Cortex of kidney (tissue), 1 donor: ENCODE measurements at places on chromosomes 3 and 15.

GRCh38 chr3:13346481-13347389, 73.4 kb downstream of the NUP210 start:
- DNase-seq: no peak

DNA sequence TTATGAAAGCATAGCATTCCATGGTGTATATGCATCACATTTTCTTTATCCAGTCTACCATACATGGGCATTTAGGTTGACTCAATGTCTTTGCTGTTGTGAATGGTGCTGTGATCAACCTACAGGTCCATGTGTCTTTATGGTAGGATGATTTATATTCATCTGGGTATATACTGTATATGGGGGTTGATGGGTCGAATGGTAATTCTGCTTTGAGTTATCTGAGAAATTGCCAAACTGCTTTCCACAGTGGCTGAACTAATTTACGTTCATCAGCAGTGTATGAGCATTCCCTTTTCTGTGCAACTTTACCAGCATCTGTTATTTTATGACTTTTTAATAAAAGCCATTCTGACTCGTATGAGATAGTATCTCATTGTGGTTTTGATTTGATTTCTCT, 662.4 kb upstream of the BCHE start:
- DNase-seq: no peak

DNA sequence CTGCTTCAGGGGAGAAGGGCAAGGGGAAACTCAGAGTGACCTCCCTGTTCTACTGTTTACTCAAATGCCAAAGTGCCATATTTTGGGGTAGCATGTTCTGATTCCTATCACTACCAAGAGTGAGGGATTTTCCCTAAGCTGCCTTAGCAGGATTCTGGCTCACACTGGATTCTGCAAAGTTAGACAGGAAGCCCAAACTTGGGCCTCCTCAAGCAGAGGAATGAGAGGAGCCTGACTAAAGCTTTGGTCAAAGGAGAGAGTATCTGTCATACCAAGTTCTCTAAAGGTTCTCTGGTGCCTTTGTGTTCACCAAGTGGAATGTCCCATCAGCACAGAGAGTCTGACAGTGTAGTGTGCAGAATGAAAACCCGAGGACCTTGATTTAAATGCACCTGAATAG, 8.8 kb upstream of the RARB start:
- DNase-seq: no peak

- DNase-seq: no peak
These were observed 164.8 kb downstream of the SYNPR start for GRCh38 chr3:63442918-63443317.

DNA sequence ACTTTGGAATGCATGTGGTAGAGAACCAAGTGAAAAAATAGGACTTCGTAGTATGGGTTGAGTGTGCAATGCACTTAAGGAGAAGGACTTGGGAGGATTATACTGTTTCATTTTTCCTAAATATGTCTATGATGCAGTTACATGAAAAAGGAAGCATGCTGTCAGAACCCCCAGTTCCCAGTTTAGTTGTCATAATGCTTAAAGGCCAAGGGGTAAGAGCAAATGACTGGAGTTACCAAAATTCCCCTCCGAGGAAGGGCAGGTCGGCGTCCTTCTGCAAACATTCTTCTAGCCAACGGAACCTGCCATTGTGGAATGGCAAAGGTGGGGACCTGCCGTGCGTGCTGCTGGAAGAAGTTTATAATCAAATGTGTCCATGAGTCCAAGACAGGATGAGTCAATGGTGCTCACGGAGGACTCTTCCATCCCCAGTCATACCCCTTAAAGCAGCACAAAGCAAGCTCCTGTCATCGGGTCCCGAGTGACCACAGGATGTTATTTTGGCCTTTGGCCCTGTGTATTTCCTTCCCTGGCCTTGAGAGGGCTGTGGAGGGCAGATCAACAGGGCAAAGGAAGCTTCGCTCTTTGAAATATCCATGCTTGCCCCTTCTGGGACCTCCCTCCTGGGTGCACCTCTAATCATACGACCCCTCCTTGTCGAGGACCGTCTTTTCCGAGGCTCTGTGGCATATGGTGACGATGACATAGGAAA, 93.2 kb downstream of the SLCO3A1 start:
- no peak for DNase-seq

DNA sequence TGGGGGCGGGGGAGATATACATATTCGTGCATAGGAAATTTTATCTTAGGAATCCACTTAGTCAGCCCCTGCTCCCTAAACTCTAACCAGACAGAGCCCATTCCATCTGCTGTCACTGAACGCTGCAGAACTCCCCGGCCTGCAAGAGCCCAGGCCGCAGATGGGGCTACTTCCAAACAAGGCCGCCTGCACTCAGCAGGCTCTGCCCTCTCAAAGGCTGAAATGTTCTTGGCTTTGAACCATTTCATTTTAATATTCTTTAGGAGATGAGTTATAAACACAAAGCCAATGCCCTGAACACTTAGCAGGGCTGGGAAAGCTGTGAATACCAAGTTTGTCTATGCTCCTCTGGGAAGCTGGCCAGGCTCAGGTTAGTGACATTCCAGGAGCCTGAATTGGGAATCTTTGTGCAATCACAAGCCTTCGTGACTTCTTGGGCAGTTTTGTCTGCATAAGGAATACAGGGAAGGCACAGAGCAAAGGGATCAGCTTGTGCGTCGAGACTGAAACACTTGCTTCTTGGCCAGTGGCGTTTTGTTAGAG, 65.0 kb downstream of the SYNM start:
- DNase-seq: no peak

- DNase-seq: no peak
These were observed 23.0 kb downstream of the LIMD1 start for GRCh38 chr3:45617430-45618080.

DNA sequence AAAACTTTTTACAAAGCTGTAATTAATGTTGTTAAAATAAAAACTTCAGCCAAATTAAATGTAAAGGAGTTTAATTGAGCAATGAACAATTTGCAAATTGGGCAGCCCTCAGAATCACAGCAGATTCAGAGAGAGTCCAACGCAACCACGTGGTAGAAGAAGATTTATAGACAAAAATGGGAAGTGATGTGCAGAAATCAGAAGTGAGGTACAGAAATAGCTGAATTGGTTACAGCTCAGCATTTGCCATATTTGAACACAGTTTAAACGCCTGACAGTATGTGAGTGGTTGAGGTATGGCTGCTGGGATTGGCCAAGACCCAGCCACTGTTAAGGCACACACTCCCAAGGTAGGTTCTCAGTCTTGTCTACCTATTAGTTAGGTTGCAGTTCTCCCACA, 14.4 kb upstream of the PLA2G4D start:
- no peak for DNase-seq

DNA sequence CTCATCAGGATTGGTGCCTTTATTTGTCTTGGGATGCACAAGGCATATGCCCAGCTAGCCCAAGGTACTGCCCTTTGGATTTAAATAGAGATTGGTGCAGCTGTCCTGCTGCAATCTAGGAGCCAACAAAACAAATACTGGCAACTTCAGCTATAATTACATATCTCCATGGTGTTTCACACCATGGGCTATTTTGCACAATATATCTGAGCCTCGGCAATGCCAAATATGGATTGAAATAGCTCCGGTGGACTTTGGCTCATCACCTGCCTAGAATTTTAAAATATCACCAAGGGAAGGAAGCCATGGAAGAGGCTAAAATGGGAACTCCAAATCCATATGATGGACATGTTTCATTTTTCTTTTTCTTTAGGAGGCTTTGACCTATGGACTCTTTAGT, 367.8 kb upstream of the UMPS start:
- DNase-seq: no peak

GRCh38 chr15:39287322-39288195, 293.3 kb upstream of the THBS1 start:
- no peak for DNase-seq

- no peak for DNase-seq
These were observed 72.1 kb upstream of the OXTR start for GRCh38 chr3:8841472-8841871.

GRCh38 chr3:48985831-48986376, 4.1 kb upstream of the P4HTM start:
- DNase-seq: no peak

- DNase-seq: no peak
These were observed 8.8 kb upstream of the GRAMD1C start for GRCh38 chr3:113829576-113830354.

DNA sequence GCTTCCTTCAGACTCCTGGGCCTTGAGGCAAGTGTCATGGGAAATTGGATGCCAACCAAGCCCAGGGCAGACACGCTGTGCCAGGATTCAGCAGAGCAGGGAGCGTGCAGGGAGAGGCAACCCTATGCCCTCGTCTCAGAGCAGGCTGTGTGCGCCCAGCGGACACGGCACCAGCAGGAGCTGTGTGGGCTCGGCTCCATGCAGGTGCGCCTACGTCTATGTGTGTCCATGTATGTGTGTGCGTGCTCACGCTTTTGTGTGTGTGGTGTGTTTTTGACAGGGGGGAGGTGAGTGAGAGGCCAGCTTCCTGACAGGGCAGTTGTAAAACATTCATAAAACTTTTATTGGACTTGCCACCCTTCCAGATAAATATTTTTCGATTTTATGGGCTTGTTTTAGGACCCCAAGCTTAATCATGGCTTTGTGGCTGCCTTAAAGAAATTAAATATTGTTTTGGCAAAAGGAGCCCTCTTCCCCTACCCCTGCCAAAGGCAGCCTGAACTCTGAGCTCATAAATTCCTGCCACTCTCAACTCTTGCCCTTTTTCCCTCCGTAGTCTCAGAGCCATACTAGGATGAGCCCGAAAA, 84.4 kb downstream of the DNAJB8 start:
- peak; percentile 12 for DNase-seq

DNA sequence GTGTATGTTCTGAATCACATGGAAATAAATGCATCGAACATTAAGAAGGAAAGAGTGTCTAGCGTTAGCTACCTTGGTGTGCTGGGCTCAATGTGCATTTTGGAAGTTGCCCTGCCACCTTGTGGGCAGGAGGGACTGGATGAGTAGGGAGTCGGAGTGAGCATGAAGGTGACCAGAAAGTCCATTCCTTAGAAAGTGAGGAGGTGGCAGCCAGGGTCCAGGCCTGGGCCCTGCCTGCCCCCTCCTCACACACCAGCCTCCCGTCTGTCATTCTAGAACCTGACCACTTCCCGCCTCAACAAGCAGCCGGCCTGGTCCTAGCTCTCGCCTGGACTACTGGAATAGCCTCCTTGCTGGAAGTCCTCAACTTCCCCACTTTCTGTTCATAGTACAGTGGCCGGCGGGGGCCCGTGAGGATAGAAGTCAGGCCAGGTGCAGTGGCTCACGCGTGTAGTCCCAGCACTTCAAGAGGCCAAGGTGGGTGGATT, 10.2 kb upstream of the GATA2 start:
- no peak for DNase-seq

DNA sequence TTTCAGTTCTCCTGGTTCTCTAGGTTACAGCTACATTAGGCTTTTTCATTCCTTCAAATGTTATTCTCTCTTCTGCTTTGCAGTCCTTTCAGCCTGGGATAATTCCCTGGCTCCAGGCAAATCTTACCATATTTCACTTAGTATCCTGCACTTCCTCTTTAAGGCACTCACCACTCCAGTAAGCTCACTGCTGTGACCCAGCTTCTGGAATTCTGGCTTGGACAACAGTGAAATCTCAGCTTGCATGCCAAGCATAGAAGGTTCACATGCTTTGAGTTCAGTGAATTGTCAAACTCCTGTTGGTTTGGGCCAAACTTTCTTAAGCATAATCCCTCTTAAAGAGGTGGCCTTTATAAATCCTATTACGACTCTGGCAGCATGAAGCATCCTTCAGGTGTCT, 69.4 kb downstream of the SCN10A start:
- no peak for DNase-seq

DNA sequence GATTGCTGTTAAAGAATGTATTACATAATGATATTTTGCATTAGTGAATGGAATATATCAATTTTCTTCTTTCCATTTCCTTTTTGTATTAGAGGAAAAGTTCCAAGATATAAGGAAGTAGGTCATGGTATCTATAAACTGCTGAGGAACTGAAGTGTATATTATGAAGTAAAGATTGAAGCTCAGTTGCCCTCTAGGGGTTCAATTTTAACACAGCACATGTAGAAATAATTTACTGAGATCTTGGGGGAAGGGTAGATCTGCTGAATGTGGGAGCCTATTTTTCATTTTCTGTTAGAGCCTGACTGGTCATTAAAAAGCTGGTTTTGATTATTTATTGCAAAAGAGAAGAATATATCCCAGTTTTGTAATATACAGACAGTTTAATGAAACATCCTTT, 45.2 kb downstream of the CMC1 start:
- no peak for DNase-seq

GRCh38 chr3:183823963-183824362, 1.4 kb downstream of the MAP6D1 start:
- DNase-seq: no peak

- DNase-seq: no peak
These were observed 294.0 kb upstream of the ATP10A start for GRCh38 chr15:26157081-26157480.

DNA sequence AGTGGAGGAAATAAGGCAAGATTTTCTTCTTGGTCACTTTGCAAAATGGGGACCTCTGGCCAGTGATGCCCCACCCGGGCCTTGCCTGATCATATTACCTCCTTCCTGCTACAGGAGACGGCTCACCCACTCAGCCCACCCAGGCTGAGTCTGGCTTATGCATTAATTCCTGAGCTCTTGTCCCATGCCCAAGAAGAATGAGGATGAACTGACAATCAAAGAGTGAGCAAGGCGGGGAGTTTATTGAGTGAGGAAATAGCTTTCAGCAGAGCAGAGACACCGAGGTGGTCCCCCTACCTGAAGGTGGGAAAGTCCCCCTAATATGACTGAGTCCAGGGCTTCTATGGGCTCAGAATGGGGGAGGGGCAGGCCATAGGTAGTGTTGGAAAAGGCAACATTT, 107.5 kb downstream of the EOMES start:
- no peak for DNase-seq

- DNase-seq: no peak
These were observed 198.8 kb upstream of the CTNNB1 start for GRCh38 chr3:41000471-41000870.

GRCh38 chr3:129651435-129652202, 45.1 kb upstream of the PLXND1 start:
- no peak for DNase-seq

DNA sequence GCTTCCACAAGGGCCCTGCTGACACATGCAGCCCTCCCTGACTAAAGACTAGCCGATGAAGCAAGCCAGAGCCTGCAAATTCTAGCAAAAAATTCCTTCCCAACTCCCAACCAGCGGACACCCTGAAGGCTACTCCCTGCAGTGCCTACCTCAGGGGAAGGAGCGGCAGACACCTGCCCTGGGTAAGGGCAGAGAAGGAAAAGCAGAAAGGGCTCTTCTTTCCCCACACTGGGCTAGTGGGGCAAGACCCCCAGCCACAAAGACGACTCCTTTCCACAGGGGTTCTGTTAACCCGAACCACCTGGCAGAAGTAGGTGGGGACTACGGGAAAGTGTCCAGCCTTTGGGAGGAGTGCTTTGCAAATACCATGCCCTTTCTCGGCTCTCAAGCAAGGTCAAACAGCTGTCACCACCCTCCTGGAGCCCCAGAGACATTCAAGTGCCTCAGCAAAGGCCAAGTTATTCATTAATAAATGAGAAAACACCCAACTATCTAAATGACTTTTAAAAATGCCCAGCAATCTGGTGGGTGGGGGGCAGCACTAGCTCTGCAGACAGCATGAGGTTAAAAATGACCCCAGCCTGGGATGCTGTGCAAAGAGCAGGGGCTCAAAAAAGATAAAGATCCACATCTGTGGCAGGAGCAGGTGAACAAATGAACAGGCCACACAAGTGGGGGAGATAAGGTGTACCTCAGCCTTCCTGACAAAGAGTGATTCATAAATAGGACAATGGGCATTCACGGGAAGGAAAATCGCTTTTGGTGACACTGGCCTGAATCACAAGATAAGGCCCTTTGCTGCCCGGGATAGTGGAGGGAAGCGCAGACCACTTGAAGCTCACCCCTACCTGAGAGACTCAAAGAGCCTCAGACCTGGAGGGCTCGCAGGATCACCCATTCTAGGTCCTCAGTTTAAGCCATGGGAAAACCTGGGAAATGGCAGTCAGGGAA, 33.0 kb downstream of the CCDC12 start:
- DNase-seq: no peak
